ENCODE measurements at places on chromosomes 4 and X.
A peak's percentile ranks its signal among the peaks of the same experiment; 100 is the strongest.

DNA sequence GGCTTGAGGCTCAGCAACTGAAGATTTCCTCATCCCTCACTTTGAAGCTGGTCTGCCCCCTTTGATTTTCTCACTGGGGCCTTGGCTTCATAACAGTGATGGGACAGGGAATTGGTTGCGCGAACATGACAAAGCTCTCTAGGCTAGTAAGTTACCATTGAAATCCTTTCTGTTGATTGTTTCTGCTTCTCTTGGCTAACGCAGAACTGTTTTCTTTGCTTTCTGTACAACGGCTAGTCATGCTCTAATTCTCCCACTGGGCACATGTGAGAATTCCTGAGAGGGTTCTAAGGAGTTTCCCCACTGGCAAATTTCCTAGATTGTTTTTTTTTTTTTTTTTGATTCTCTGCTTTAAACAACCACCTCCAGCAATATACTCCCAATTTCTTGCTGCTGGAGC is 738.6 kb downstream of the PCDH7 start:
- DNase-seq: no peak

DNA sequence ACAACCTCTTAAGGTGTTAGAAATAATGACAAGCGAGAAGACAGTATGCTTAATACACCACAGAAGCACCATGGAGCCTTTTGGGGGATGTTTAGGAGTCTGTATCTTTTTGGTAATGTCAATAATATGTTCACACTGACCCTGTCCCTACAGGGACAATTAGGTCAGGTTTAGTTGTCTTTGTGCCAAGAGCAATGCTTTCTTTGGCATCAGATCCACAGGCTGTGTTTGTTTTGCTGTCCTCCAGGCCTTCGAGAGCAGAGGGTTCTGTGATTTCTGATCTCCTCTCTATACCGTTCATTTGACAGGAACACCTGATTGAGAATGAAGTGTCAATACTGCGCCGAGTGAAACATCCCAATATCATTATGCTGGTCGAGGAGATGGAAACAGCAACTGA is 153.8 kb downstream of the DCLK2 start:
- no peak for DNase-seq

- DNase-seq: no peak
These were observed 497.5 kb upstream of the IGFBP7 start for GRCh38 chr4:57607566-57608180.

GRCh38 chr4:140648716-140649308 is 80.1 kb upstream of the UCP1 start:
- DNase-seq: no peak

DNA sequence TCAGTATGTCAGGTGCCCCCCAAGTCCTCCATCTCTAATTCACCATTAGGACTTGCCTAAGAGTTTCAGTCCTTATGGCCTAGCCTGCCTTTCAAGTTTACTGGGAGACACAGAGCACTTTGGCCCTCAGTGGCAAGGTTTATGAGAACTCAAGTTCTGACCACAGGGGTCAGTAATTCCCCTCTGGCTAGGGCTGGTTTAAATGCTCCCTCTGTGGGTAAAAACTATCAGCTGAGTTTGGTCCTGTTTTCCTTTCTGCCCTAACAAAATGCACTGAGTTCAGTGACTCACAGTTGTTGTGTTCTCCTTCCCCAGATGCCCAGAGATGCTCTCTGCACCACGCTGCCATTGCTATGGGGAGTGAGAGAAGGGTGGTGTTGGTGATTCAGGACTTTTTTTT is 163.2 kb downstream of the RELL1 start:
- no peak for DNase-seq

DNA sequence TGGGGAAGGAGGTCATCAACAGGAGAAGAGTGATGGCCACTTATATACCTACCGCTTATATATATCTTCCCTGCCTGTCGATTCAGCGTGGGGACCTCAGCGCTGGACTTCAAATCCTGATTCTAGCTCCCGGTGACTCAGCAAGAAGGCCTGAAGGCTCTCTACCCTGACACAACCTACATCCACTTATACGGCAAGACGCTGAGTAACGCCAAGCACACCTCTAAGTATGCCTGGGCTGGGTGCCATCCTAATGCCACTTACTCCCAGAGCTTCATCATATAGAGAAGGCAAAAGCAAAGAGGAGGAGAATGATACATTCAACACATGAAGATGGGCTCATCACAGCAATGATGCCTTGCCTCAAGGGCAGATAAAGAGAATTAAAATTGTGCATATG is 198.3 kb downstream of the CHIC2 start:
- DNase-seq: no peak

GRCh38 chr4:46316215-46316614 is 73.7 kb downstream of the GABRA2 start:
- no peak for DNase-seq

GRCh38 chr4:113635739-113636437 is 125.7 kb downstream of the CAMK2D start:
- no peak for DNase-seq

DNA sequence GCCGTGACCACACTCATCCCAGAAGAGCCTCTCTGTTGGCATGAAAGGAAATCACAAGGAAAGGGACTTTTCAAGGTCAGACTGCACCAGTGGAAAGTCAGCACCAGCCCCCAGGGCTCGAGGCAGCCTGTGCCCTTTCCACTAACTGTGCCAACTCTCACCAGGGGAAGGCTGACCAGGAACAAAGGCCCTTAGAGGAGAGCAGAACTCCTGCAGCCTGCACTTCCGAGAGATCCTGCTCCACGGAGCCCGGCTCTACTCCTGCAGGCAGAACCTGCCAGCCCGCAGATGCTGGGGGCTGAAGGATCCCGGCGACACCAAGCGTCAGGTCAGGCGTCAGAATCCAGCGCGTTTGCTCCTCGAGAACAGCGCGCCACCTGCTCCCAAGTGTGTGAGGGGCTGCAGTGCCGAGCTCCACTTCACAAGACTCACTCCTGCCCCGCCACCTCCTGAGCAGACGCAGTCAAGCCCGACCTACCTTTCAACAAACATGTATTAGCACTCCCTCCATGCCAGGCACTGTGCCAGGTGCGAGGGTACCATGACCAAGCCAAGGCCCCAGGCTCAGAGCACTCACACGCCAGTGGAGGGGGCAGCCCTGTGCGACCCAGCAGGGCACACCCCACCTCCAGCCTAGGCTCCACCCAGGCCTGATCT is 13.6 kb upstream of the HELT start:
- DNase-seq: peak; percentile 53

DNA sequence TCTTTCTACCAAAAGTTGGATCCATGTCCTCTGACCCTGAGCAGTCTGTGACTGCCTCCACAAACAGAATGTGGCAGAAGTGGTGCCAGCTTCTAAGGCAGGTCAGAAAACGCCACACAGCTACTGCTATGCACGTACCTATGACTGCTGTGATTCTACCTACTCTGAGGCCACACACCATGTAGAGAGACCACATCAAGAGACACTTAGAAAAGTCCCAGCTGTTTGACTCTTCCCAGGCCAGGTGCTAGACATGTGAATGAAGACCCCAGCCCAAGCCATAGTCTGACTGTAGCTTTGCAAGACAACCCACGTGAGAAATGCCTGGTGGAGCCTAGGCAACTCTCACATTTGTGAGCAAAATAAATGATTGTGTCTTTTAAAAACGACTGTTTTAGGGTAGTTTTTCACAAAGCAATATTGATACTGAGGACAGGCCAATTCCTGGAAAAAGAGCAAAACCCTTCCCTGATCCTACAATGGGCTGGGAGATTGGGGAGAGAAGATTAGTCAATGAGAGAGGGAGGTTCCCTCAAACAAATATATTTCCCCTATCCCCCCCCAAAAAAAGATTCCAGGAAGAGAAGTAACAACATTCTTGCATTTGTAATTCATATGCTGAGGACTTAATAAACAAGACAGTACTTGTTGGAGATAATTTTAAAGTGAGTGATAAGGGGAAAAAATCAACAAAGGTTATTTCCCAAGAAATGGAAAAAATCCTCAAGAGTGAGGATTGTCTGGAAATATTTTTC is 33.3 kb downstream of the FRYL start:
- DNase-seq: no peak

- DNase-seq: no peak
These were observed 205.4 kb downstream of the CFAP299 start for GRCh38 chr4:80540785-80541469.

GRCh38 chr4:8319731-8320385 is 50.3 kb downstream of the HTRA3 start:
- DNase-seq: no peak

DNA sequence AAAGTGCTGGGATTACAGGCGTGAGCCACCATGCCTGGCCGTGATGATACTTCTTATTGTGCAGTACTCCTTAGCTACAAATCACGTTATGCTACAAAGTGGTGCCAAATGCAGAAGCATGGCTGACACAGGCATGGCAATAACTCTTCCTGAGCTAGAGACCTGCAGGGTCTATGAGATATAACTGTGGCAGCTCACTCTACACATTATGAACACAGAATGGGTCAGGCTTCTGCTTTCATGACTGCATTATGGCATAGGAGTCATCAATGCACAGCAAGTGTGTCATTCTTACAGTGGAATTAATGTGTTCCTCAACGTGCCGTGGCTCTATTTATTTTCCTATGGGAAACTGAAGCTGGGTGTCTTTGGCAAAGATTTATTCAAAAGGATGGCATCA is 64.5 kb downstream of the UGT8 start:
- no peak for DNase-seq

DNA sequence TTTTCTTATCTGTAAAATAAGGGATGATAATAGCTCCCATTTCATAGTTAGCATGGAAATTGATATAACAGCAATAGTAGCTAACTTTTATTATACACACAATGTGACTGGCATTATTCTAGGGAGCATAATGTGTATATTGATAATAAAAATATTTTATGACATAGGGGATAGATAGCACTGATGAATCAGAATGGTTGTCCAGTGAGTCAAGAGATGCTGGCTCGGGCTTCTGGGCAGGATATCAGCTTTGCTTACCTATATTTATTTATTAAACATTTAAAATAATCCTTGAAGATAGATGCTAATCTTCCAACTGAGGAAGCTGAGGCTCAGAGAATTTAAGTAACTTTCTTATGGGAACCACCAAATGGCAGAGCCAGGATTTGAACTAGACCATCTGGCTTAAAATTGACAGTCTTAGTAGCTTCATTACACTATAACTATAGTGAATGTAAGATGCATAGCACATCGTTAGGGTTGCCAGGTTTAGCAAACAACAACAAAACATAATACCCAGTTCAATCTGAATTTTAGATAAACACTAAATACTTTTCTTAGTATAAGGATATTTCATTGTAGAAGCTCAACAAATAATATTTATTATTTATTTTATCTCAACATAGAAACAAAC is 2.7 kb downstream of the AFP start:
- DNase-seq: no peak

GRCh38 chr4:61180405-61180804 is 19.7 kb upstream of the ADGRL3 start:
- no peak for DNase-seq

- no peak for DNase-seq
These were observed 39.5 kb upstream of the EMCN start for GRCh38 chr4:100557306-100557705.

DNA sequence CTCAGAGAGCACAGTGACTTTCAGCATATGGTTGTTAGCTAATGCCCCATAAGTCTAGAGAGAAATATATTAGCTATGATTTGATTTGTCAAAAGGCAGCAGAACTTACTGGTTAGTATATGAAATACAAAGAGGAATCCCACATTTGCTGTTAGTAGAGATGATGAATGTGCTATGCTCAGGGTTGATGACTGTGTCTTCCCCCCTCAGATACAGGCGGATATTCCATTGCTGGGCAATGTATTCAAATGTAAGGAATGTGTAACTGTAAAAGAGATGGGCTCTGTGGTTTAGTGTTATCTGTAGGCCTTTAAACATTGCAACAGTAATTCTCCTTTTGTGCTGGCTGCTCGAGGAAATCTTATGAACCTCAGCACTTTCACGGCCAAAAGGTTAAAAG is 528.9 kb upstream of the ARX start:
- DNase-seq: no peak

DNA sequence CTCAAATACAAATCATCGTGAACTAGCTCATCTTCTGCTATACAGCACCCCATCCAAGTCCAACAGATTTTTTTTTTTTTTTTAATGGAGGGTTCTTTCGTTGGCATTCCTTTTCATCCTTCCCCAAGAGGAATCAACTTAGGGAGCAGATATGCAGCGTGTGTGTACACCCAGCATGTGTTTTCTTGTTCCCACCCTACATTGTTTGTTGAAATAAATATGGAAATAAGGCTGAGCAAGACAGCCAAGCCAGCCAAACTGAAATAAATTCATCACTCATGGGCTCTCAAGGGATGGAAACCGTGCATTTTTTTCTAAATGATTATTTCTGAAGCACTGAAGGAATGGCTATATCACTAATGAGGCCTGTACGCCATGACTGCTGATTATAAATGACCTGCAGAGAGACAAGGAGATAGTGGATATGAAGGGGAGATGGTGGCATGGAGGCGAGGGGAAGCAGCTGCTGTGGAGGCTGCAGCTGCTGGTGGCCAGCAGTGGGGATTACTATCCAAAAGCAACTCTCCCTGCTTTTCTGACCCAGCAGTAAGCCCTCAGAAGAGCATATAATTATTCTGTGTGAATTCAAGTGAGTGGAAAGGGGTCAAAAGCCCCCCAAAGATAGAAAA is 173.9 kb downstream of the MGST2 start:
- DNase-seq: no peak

GRCh38 chr4:3700736-3701135 is 65.4 kb upstream of the ADRA2C start:
- DNase-seq: no peak

DNA sequence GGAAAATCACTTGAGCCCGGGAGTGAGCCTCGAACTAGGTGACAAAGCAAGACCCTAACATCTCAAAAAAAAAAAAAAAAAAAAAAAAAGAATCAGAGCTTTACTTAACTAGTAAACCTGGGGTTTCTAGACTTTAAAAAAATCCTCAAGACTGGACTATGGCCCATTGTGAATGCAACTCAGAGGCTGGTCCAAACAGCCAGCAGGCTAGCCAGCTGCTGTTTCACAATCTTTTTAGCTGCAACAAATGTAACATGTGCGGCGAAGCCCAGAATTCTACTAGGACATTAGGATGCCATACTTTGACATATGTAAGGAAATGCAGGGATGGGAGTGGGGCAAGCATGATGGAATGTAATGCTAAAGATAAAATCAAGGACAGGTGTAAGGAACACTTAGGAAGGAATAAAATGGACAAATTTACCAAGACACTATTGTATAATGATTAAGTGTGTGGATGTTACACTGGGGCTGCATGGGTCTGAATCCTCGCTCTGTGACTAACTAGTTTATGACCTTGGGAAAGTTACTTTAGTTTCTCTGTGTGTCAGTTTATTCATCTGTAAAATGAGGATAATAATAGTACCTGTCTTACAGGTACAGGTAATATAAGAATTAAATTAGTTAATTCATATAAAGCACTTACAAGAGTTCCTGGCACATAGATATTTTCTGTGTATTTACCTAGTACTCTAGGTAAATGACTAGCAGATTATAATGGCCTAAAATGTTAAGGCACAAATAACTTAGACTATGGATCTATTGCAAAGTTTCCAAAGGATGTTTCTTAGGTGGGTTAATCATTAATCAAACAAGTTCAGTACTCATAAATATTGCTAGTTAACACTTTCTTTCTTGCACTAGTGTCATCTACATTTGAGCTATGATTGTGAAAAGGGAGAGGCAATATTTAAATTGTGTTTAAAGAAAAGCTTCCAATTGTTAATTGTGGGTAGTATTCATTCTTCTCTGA is 49.5 kb downstream of the HELQ start:
- DNase-seq: no peak

- no peak for DNase-seq
These were observed 362.2 kb upstream of the EMCN start for GRCh38 chr4:100880011-100880410.

GRCh38 chrX:80765220-80765625 is 44.5 kb downstream of the BRWD3 start:
- no peak for DNase-seq

GRCh38 chr4:186307497-186307896 is 41.5 kb downstream of the F11 start:
- no peak for DNase-seq
